DMS53 (cell line): ENCODE measurements at places on chromosomes 1 and 21.

GRCh38 chr1:115331558-115332331 is 6.3 kb downstream of the NGF start:
- no peak for DNase-seq

DNA sequence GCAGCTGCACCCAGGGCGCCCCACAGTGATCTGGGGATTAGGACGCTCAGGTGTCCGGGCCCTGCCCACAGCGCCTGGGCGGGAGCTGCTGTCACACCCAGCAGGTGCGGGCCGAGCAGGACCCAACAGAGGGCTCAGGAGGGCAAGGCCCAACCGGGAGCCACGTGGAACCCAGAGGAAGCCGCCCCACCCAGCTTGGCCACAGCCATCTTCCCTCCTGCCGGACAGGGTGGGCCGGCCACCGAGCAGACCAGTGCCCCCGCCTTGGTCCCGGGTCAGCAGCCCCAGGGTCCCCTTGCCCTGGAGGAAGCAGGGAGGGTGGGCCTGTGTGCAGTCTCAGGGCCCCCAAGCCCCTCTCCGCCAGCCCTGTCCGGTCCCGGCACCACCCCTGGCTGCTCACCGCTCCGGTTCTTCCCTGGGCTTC is 6.3 kb upstream of the TTLL10 start:
- DNase-seq, result no peak

GRCh38 chr1:85608851-85609250 is 28.3 kb downstream of the CCN1 start:
- no peak for DNase-seq

DNA sequence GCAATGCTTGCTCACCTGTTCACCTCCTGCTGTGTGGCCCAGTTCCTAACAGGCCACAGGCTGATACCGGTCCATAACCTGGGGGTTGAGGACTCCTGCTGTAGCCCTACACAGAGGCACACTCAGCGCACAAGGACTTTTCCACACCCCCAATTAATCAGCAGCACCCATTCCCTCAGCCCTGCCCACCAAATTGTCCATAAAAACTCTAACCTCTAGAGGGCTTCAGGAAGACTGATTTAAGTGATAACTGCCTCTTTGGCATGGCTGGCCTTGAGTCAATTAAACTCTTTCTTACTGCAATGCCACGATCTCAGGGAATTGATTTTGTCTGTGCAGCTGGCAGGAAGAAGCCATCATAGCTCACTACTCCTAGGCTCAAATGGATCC is 71.3 kb upstream of the MUTYH start:
- no peak for DNase-seq

DNA sequence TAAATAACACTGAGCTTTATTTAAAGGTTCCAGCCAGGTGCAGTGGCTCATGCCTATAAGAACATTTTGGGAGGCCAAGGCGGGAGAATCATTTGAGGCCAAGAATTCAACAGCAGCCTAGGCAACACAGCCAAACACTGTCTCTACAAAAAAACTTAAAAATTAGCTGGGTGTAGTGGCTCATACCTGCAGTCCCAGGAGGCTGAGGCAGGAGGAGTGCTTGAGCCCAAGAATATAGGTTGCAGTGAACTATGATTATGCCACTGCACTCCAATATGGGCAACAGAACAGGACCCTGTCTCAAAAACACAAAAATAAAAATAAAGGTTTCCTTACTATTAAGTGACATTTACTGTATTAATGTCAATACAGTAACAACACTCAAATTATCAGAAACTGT is 2.1 kb downstream of the TAF12 start:
- DNase-seq, result peak; percentile 50

DNA sequence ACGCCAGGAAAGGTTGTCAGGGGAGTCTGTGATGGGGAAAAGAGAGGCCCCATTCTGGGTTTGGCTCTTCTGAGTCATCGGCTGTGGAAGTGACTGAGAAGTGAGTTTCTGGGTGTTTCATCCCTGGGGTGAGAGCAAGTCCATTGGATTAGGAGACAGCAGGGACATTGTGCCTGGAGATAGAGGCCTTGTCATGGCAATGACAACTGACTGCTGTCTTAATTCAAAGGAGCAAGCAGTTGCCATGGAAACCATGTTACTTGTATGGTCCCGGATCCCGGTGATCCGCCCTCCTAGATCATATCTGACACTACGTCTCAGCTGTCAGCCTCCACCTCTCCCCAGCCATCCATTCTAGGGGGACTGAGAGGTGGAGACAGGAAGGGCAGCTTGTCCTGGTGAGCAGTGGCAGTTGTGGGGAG is 34.4 kb downstream of the KIAA0040 start:
- DNase-seq, result peak; percentile 26

- peak; percentile 29 for DNase-seq
Observed at GRCh38 chr1:156773607-156774006, 6.3 kb downstream of the PRCC start.

DNA sequence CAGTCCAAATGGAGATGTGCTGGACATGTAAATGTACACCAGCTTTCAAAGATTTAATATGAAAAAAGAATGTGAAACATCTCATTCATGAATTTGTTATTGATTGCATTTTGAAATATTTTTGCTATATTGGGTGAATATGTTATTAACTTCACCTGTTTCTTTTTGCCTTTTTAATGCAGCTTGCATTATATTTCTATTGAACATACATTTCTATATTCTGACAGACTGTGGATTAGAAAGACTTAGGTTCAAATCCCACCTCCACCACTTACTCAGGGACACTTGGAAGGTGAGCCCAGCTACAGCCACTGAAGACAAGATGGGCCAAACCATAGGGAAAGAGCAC is 37.8 kb downstream of the LRRN2 start:
- DNase-seq, result no peak

DNA sequence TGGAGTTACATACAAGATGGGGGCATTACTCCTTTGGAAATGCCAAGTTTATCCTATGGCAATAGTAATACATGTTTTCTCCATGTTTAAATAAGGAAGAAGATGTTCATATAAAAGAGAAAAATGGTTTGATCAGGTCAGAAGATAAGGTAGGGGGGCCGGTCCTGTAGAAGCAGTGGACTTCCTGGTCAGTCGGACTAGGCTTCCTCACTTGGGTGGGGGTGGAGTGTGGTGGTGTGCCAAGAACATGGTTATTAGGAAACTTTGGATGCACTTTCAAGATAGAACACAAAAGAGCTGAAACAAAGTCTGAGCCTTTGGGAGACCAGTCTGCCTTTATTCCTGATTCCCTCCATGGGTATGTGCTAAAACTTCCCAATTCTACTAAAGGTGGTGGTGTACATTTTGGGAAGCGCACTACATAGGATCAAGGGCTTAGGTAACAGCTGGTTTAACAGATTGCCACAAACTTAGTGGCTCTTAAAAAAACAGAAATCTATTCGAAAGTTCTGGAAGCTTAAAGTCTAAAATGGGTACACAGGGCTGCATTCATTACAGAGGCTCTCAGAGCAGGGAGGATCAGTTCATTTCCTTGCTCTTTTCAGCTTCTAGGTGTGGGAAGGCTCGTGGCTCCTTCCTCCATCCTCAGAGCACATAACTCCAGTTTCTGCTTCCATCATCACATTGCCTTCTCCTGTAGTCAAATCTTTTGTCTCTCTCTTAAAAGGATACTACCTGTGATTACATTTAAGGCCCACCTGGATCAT is 64.6 kb downstream of the KDM1A start:
- no peak for DNase-seq

GRCh38 chr1:25011943-25012638 is 82.0 kb upstream of the RUNX3 start:
- DNase-seq, result no peak

DNA sequence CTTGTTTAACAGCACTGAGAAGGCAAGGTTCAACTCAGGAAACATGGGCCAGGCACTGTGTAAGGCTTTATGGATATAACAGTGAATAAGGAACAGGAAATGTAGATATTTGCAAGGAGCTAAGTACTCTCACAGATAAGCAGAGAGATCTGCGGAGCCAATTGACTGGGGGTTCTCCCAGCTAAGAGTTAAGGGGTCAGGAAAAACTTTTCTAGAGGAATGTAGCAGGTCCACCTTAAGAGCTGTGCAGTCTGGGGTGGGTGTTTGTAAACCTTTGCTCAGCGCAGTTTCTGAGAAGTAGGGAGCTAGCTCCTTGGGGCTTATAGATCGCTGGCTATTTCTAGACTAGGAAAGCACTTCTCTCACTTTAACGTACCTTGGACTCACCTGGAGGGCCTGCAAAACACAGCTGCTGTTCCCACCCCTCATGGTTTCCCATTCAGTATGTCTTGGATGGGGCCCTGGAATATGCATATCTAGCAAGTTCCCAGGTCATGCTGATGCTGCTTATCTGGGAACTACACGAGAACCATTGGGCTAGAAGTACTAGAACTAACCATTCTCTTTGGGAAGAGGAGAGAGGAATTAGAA is 51.7 kb downstream of the TLCD4 start:
- no peak for DNase-seq
